ENCODE measurements at places on chromosomes 5 and 9.

DNA sequence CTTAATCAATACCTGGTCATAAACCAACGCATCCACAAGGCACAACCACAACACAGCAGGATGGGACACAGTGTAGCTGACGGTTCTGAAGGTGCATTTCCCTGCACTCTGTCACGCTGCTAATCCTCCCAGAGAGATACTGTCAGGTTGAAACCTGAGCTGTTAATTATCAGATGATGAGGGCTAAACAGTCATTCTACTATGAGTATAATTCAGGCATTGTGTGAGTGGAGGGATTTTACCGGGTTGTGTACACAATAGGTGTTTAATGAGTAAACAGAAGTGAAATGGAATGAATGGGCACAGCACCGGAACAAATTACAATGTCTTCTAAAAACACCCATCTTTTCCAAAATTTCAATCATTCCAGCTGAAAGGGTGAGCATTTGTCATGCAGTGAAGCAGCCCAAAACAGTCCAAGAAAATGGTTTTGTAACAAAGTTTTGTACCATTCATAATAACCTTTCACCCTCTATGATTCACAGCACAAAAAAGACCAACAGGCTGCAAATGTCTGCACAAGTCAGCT is 71.5 kb downstream of the ABCA1 start:
- no peak for DNase-seq

DNA sequence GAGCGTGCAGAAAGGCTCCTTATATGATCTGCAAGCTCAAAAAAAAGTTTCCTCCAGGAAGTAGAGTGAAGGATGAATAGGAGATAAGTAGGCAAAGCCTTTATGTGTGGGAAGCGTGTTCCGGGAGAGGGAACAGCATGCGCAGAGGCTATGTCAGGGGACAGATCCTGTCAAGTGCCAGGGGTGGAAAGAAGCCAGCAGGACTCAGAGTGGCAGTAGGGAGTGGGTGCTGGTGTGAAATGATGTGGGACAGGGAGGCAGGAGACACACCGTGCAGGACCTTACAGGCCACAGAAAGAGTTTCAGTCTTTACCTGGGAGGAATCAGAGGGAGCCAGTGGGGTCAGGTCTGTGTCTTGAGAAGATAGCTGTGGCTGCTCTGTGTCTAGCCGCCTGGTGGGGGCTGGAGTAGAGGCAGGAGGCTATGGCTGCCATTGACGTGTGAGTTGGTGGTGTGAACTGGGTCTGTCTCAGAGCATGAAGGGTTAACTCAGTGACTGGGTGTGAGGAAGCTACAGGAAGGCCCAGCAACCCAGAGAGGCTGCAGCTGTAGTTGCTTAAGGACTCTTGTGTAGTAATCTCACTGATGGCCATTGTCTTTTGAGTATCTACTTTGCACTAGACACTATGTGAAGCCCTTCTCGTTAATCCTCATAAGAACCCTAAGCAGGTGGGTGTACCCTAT is 71.3 kb downstream of the PPARGC1B start:
- no peak for DNase-seq

DNA sequence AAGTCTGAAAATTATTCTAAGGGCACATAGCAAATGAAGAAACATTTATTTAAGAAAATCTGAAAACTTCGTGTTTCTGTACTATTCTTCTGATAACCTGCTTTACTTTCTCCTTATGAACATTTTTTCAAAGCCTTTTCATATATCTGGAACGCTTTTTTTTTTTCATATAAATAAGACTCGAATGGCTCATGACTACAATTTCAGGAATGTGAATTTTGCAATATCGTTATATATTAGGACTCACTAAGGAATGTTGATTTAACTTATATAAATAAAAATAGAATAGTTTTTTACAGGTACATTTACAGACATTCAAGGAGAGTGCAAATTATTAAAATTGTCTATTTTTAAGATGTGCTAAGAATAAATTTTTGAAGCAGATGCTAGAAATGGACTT is 42.9 kb downstream of the GPBP1 start:
- no peak for DNase-seq

DNA sequence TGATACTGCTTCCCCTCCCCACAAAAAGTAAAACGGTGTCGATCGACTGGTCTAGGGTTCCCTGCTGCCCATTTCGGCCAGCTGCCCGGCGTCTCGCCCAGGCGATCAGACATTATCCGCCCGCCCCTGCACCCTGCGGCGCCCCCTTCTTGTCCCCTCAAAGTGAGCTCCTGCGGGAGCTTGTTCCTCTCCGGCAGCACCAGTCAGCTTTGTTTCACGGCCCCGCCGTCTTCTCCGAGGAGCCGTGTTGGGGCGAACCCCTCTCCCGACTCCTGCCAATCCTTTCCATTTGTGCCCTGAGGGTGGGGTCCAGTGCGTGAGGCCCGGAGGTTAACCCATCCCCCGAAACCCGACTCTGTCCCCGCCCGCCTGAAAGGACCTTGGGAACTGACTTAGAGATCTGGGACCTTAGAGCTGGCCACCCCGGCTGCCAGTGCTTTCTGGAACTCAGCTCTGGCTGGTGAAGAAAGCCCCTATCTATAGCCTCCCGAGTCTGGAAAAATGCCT is 518 bp downstream of the UBE2B start:
- peak; percentile 31 for DNase-seq

DNA sequence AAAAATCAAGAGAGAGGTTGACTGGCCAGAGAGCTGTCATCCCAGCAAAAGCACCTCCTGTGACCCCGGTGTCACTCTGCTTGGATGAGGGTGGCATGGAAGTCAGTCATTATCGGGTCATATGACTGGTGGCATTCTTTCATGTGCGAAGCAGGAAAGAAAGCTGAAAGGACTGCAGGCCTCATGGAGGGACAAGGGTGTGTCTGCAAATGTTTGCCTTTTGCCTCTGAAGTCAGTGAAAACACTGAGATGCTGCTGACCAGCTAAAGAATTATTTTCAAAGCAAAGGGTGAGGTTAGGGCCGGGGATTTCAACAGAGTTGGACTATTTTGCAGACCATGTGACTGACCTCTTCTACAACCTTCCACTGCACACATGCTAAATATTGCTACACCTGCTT is 298.3 kb downstream of the CSNK1G3 start:
- no peak for DNase-seq

DNA sequence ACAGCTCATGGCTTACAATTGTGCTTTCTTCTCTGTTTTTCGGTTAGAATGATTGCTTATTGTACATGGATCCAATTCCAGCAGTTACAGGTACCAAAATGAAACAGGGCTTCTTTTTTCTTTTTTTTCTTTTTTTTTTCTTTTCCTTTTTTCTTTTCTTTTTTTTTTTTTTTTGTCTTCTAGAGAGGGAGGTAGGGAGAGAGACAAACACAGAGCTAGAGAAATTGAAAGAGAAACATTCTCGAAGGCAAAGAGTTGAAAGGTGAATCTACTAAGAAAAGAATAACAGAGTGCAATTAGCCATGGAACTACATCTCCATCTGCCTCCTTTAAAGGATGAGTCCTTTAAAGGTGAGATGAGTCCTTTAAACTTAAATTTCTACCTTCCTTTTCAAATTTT is 1.0 kb upstream of the EDIL3 start:
- no peak for DNase-seq

- no peak for DNase-seq
Measured at GRCh38 chr5:17257705-17258273, 40.4 kb downstream of the BASP1 start.

GRCh38 chr9:105421154-105421553 is 26.7 kb upstream of the FSD1L start:
- DNase-seq = no peak

GRCh38 chr5:78569441-78569840 is 79.1 kb downstream of the LHFPL2 start:
- DNase-seq = no peak

DNA sequence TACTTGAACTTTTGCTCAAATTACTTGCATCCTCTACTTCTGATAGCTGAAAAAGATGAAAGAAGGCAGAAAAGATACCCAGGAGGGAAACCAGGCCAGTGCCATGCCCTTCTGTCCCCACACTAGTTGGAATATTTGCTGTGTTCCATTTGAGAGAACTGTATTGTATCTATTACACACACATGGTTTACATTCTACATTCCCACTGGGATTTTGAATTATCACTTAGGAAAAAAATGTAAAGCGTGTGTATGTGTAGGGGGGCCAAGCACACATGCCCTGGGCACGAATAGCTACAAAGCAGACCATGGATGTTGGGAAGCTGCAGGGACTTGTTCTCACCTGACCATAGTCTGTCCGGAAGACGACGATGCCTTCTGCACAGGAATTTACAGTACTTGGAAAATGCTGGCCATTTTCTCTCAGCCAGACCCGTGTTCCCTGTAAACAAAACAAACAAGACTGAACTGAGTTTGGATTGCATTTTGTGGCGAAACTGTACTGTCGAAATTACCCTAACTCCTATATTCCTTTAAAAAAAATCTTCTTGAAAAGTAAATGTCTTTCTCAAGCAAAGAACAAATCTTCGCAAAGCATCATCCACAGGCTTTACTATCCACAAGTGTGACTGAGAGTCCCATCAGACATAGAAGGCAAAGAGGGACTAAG is 58.7 kb downstream of the MYO10 start:
- DNase-seq = no peak

DNA sequence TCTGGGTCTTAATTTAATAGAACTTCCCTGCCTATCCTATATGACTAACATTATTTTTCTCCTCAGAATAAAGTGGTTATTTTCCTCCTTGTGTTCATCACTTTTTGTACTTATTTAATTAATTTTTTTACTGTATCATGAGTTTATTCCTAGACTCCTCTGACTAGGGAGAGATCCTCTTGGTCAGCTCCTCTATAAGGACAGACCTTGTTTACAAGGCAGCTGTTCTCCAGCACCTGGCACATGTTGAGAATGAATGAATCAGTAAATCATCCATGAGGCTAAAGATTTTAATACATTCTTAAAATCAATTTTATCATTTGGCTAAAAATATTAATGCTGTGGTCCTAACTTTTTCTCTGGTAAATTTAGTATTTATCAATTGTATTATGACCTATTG is 139.8 kb downstream of the NUDT12 start:
- no peak for DNase-seq

- DNase-seq = no peak
Measured at GRCh38 chr9:70561786-70562395, 147.4 kb upstream of the KLF9 start.

DNA sequence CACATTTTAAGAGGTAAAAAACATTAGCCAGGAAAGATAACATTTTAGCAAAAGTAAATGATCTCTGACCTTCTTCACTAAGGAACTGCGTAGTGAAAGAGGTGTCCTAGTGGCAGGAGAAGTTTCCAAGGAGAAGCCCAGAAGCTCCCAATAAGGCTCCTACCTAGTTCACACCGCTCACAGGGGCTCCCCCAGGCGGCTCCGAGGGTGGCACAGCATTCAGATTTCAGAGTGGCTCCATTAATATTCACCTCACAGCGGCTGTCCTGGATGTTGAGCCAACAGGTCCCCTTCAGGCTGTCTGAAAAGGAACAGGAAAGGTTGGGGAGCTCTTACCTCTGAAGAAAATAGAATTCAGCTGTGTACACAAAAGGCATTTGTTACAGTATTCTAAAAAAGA is 187.3 kb downstream of the FBN2 start:
- no peak for DNase-seq

DNA sequence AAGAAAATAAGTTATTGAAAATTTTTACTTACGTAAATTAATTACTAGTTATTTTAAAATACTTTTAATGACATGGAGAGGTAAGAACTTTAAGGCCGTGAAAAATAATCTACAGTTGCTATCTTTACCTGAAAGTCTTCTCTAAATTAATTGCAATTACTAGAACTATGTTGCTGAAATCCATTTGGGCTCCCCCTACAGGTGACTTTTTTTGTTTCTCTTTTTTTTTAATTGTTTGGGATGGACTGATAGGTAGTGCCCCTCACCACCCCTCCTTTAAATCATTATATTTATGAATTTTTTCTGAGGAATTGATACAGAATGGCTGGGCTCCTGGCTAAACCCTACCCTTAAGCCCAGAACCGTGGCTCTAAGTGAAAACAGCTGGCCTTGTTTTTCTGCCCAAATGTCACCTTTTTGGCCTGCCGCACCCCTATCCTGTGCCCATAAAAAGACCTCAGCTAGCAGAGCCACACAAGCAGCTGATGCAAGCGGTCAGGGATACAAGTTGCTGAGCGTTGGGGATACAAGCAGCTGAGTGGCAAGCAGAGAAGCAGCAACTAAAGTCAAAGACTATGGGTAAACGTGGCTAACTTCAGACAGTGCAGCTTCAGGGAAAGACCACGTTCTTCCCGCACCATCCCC is 315.2 kb upstream of the ACO1 start:
- no peak for DNase-seq

DNA sequence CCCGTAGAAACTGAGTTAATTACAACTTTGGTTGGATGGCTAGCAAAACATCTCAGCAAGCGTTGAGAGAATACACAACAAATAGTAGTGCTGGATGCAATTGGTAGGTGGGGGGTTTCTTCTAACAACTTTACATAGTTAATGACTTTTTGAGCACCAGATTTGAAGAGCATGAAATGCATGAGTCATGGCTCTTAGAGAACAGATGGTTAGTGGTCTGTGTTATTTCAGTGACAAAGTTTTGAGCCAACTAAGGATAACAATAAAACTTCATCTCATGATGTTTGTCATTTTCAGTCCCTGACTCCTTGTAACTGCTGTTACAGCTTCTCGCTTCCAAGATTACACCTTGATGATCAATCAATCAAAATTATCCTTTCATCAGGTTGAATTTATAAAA is 399.0 kb upstream of the BRINP1 start:
- no peak for DNase-seq

DNA sequence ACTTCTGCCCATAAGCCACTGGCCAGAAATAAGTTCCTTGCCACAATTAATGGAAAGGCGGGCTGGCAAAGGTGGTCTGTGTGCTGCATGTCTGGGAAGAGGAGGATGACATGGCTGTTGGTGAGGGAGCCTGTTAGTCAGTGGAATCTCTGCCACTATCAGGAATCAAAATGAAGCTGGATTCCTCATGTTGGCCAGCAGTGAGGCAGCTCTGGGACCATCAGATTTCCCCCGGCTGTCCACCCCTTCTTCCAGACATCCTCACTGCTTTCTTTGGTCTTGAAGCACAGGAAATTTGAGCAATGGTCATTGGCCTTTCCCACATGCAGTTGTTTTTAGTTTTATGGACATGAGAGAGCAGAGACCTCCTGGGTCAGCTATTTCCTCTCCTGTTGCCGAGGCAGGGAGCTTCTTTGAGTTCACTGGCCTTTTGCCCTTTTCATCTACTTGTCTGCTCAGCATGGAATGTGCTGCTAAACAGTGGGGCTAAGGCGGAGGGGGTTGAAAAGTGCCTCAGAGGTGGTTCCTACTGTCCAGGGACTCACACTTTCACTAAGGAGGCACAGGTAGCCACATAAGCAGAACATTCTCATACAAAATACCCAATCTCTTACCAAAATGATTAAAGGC is 34.8 kb upstream of the NEURL1B start:
- DNase-seq = no peak

DNA sequence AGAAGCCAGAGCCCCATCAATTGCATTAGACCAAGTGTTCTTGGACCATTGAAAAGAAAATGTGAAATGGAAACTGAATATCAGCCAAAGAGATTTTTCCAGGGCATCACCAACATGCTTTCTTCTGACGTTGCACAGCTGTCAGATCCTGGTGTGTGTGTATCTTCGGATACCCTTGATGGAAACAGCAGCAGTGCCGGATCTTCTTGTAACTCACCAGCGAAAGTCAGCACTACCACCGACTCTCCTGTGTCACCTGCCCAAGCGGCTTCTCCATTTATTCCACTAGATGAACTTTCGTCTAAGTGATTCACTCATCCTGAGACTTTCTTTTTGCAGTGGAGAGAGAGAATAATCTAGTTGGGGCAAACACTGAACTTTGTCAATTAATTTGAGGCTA is 75.7 kb downstream of the PIP5K1B start:
- DNase-seq = no peak

GRCh38 chr5:111511174-111511830 is 1.0 kb downstream of the STARD4 start:
- no peak for DNase-seq

Data from stimulated activated CD4-positive, alpha-beta T cell treated with anti-CD3 and anti-CD28 coated beads, Interleukin-12 subunit alpha, Interleukin-12 subunit beta, amount 100 ng/mL, for 24 hours (primary cell).